ENCODE measurements at places on chromosomes 16 and 17.

- peak; percentile 27 for DNase-seq
These were observed 1.9 kb downstream of the PHF12 start for GRCh38 chr17:28949185-28950016.

- DNase-seq, result no peak
These were observed at the start of gene HAP1 for GRCh38 chr17:41734139-41734948. Gene HAP1, minus strand, starts transcription at chr17:41734643. Its CDS starts 9 bp downstream, at chr17:41734634.

DNA sequence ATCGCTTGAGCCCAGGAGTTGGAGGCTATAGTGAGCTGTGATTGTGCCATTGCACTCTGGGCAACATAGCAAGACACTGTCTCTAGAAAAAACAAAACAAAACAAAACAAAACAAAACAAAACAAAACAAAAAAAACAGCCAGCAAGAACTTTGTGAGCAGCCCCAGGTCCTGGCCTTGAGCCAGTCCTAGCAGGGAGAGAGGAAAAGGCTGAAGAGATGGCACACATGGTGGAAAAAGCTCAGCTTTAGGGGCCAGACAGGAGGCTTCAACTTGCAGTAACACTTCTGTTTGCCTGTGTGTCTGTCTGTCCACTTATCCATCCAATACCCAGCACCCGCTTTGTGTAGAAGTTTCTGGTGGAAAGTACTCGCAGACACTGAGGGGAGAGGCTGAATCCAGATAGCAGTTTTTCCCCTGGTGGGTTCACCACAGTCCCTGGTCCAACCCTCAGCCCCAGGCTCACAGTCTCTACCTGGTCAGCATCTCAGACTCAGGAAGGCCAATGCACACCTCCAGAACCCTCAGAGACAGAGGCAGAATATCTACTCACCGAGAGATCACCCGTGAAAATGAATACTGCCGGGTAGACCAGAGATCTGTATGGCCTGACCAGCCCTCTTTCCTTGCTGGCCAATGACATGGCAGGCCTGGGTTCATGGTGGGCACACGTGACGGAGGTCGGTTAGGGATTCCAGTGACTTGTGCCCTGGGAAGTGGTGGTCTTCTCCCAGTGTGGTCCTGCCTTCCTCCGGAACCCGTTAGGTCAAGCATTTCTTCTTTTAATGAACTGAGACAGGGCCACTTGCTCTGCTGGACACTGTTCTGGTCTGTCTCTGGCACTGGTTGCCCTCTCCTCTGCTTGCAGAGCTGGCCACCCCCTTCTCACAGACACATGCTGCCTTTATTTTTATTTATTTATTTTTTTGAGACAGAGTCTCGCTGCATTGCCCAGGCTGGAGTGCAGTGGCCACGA is 79.5 kb upstream of the DNAJA2 start:
- DNase-seq, result no peak

DNA sequence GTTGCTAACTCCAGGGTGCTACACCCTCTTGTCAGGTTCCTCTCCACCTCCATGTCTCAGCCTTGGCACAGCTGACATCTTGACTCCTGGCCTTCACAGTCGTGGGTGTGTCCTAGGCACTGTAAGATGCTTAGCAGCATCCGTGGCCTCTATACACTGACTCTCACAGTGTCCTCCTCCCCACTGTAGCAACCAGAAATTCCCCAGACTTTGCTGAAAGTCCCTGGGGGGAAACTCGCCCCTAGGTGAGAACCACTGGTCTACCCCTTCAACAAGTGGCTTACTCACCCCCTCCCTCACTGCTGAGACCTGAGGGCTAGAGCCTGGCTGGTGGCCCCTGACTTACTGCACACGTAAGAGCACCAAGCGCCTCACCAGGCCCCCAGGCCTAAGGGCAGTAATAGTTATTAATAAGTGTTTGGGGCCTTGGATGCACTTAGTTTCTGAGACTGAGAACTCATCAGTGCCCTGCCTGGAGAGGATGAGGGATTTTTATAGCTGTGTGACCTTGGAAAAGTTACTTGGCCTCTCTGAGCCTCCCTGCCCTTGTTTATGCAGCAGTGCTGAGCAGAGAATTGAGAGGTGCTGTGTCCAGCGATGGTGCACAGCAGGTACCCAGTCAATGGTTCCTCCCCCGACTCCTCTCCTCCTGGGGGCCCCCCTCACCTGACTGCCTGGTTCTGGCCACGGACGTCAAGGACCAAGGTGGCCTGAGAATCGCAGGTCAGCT is 67.1 kb downstream of the RMI2 start:
- DNase-seq, result no peak

- no peak for DNase-seq
These were observed 19.0 kb downstream of the EEF2K start for GRCh38 chr16:22225060-22225459.

DNA sequence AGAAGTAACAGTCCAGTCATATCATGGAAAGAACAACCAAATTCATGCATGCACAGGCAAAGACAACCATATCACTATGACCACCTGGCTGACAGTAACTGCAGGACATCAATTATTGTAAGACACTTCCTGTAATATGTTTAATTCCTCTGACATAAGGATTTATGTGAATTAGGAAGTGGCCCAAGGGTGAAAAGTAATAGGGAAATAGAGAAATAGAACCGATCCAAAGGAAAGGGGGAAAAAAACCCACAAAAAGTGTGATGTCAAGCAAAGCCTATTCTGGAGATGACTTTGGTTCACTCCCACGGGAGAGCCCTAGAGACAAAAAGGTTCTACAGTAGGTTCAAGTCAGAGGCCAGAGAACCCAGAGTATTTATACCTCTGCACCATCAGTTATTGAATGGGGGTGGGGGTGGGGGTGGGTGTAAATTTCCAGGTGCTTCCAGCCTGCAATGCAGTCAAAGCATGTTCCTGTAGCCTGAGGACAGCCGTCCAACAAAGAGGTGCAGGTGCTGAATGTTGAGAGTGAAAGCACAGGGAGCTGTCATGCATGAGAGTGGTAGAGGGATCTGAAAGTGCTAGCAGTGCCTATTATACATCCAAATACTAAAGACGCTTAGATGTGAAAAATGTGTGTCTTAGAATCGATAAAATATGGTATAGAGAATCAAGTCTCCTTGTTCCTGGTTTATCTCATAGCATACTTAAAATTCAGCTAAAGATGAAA is 95.6 kb upstream of the HLF start:
- no peak for DNase-seq

DNA sequence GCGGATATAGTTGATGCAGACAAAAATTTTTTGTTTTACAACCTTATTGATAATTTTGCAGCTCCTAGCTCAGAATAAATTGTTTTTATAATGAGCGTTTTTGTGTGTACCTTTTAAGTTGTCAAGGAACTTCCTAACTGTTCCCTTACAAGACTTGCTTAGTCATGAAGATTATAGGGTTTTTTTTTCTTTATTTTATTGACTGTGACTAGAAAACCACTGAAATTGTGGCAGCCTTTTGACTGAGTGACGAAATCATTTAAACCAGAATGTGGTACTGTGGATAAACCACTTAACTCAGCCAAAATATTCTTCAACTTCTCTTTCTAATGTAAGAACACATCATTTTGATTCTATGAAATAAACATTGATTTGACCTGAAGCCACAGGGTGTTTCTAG is 40.8 kb upstream of the VPS4A start:
- DNase-seq, result no peak

DNA sequence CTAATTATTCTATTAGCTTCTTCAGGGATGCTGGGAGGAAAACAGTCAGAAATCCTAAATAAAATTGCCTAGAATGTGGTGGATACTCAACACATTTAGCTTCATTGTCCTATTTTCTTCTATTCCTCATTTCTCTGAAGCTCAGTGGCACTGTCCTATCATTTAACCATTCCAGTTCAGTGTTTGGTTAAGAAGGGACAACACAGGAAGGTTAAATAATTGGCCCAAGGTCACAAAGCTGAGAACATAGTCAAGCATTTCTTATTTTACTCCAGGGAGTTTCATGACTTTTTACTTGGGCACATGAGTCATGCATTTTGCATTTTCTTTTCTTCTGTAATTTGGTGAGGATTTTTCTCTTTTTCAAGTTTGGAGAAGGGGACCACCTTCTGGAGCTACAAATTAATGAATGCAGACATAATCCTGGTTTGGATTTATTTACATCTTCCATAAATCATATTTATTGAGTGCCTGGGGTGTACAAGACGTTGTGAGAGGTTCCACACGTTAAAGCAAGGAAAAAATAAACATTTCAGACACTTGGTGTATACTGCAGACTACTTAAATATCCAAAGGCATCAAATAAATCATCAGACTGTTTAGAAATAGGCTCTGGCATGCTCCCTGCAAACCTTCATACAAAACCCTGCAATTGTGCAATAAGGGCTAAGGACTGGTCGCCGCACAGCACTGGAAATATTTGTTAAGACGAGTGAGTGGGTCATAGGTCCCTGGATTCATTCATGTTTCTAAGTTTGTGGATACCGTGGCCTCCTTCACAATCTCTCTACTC is 263.9 kb downstream of the MAF start:
- DNase-seq, result no peak
